ENCODE measurements at places on chromosomes 16 and 17.

DNA sequence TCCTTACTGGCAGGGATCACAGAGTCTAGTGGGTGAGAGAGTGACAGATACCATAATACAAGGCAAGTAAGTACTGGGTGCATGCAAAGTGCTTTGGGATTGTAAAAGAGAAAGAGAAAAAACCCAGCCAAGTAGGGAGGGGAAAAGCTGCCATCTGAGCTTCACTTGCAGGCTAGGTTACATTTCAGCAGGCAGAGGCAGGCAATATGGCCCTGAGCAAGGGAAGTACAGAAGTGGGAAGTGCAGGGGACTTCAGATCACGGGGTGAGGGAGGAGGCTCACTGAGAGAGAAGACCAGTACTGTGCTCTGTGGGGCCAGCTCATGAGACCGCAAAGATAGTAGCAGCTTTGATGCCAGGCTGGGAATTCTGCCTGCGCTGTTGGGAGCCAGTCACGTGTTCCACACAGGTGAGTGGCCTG, 230.6 kb downstream of the MSI2 start:
- no peak for DNase-seq

DNA sequence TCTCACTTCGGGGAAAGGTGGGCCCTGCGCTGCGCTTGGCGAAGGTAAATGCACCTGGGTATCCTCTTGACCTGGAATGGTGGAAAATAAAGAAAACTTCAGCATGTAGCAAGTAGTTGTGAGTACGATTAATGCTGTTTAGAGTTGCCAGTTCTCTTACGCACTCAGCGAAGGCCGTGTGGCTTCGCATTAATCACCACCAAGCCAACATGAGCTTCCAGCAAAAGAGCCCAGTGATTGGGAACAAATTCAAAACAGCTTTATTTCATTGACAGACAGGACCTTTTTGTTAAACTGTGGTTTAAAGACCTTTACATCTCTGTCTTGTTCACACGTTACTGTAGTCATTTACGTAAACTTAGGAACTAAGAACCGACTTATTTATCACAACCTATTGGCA, 531.4 kb downstream of the MAF start:
- DNase-seq: no peak

GRCh38 chr16:4610011-4611005, 4.4 kb downstream of the UBALD1 start:
- DNase-seq: no peak

DNA sequence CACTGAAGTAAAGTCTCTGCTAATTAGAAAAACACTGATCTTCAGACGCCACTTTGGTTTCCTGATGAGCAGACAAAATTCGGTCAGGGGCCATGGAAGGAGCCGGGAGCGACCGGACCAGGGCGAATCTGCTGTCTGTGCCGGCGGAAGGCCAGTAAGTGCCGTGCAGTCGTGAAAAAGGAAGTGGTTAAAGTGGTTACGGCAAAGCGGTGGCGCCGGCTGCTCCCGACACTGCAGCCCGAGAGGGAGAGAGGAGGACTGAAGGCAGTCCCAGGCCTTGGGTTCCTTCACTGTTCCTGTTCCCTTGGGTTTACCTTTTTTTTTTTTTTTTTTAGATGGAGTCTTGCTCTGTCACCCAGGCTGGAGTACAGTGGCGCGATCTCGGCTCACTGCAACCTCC, 17.3 kb upstream of the HEXD start:
- DNase-seq: no peak

GRCh38 chr16:31221357-31222160, 4.6 kb upstream of the PYDC1 start:
- peak; percentile 25 for DNase-seq

GRCh38 chr17:48717367-48718226, 4.7 kb downstream of the PRAC1 start:
- DNase-seq: no peak

DNA sequence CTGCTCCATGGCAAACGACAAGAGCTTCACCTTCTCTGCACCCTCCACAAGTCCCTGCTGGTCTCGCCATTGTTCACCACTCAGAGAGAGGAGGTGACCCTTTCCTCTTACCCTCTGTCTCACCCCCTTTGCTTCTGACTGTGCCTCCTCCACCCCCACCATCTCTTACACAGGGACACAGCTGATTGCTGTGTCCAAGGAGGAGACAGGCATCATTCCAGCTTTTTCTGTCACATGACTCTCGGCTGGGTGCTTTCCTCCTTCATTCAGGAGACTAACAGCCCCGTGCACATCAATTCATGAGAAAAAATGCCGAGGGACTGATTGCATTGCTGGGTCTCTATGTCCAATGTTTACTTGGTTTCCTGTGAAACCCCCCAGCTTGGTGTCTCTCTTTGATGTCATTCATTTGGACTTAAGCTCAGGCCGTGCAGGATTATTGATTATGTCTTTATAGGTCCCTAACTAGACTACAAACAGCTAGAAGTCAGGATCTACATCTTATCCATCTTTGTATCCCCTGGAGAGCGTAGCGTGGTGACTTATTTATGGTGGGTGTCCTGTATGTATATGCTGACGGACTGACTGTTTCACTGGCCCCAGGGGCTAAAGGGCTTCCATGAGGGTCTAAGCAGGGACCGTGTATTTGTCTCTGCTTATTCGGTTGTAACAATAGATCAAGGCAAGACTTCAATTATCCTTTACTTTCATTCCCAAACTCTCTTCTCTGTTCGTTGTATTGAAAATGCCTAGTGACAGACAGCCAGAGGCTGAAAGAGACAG, 82.2 kb upstream of the CDH13 start:
- DNase-seq: no peak

DNA sequence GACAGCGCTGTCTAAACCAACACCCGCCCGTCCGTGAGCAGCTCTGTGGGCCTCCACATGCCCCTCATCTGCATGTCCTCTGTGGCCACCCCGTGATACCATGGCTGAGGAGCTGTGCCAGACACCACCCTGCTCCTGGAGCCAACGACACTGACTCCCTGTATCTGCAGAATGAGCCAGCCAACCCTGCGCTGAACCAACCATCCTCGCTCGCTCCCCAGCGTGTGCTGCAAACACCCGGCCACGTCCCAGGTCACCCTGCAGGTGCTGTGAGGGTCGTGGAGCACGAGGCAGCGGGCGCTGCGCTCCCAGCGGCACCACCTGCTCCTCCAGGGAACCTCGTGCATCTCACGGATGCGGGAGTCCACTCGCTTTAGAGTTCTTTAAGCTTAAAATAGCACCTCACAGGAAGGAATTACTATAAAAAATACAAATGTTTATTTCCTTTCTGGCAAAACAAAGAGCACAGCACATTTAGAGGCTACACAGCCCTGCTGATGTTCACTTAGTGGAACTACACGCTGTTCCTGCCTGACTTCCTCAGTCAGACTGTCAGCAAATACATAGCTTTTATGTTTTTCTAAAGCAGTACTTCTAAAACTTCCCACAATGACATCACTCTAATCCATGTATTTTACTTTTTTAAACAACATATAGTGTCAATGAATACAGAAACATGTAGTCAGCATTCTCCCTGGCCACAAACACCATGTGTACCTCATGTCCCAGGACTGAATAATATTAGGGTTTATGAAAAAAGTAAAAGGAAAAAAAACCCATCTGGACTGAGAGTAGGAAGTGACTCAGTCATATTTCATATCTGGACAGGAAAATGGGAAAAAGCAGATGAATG, 43.5 kb downstream of the MAP1LC3B start:
- no peak for DNase-seq

GRCh38 chr17:38789185-38789584, 10.2 kb downstream of the PIP4K2B start:
- DNase-seq: no peak

- DNase-seq: no peak
Measured at GRCh38 chr16:22291860-22292318, 5.3 kb upstream of the POLR3E start.

GRCh38 chr16:11429823-11430222, 84.6 kb downstream of the RMI2 start:
- no peak for DNase-seq

DNA sequence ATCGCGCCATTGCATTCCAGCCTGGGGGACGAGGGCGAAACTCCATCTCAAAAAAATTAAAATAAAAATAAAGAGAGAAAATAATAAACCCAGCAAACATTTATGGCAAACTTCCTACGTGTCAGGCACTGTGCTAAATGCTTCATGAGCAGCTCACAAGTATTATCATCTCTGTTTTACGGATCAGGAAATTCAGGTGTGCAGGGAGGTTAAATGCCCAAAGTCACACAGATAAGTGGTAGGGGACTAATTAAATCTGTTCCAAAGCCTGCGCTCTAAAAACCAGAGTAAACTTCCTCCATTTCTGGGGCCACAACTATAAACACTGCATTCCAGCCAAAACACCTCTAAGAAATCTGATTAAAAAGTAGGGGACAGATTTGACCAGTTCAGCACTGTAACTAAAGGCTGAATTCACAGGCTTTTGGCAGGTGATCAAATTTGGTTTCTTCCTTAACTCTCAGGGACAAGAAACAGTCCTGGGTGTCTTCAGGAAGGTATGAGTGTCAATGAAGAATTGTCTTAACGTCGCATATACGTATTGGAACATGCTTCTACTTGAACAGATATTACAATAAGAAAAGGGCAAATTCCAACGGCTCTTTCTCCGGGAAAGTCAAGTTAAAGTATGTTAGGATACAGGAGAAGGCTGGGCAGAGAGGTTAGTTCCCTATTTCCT, 996 bp downstream of the STRADA start:
- DNase-seq: no peak

GRCh38 chr17:6654841-6655731, 3.5 kb downstream of the C17orf100 start:
- no peak for DNase-seq

DNA sequence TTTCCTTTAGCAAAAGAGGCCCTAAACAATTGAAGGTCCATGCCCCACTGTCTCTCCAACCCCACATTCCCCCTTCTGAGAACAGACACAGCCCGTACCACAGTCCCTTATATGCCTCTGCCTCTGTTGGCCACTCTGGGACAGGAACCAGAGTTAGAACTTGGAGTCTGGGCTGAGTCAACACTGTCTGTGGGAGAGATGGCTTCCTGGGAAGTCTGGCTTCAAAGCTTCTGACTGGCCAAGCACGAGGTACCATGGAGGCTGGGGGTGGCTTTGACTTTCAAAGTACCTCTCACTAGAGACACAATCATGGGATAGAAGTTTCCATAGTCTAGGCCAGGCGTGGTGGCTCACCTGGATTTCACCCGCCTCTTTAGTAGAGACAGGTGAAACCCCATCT, 14.9 kb upstream of the SPOP start:
- no peak for DNase-seq

GRCh38 chr16:528111-529011, 849 bp downstream of the CAPN15 start:
- no peak for DNase-seq

DNA sequence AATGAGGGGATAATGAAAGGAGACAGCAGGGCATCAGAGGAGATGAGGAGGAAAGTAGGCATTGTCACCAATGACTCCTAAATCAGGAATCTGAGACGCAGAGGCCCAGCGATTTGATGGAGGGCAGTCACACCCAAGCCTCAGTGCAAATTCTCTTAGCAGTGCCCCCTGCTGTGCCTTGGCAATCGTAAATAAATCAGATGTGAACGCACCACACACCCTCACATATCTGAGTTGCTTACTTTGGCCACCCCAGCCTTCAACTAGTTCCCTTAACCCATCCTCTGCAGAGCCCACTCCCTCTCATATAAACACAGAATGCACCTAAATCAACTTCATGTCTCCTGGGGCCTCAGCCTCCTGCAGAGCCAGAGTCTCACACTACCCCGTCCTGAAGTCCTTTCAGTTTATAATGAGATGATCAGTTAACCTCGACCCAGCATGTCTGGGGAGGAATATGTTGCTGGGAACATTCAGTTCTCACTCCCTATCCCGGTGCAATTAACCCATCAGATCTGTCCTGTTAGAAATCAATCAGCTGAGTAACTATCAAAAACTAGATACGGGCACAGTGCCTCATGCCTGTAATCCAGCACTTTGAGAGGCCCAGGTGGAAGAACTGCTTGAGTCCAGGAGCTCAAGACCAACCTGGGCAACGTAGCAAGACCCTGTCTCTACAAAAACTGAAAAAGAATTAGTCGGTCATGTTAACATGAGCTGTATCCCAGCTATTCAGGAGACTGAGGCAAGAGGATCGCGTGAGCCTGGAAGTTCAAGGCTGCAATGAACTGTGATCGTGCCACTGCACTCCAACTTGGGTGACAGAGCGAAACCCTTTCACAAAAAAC, 78.4 kb downstream of the SLC39A11 start:
- no peak for DNase-seq

GRCh38 chr16:57392694-57393093, 11.9 kb upstream of the CCL17 start:
- peak; percentile 15 for DNase-seq

- DNase-seq: no peak
Measured at GRCh38 chr17:56297184-56297583, 143.9 kb downstream of the ANKFN1 start.

DNA sequence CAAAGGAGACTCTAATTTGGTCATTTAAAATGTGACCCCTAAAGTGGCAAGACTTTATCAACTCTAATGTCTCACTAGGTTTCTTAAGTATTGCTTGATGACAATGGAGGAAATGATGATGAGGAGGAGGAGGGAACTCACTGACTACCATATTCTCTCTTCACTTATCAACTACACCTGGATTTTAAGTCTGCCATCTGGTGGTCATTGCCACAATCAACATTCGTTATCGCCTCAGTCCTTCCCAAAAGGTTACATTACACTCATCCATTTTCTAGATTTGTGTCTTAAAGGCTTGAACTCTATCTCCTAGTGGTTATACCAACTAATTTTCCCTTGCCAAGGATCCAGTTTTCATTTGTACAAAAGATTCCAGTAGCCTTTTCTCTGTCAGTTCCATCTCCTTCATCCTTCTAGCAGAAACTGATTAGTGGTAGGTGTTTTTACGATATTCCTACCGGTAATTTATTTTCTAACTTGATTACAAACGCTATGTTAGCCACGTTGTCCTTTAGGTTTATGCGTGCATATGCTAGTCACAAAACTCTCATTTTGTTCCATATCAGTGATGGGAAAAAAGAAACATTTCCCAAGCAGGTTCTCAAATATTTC, 114.6 kb upstream of the NOG start:
- peak; percentile 57 for DNase-seq

- DNase-seq: no peak
Measured at GRCh38 chr16:22786284-22786683, 27.7 kb upstream of the HS3ST2 start.

GRCh38 chr16:83854420-83854819, 44.5 kb upstream of the MLYCD start:
- no peak for DNase-seq

DNA sequence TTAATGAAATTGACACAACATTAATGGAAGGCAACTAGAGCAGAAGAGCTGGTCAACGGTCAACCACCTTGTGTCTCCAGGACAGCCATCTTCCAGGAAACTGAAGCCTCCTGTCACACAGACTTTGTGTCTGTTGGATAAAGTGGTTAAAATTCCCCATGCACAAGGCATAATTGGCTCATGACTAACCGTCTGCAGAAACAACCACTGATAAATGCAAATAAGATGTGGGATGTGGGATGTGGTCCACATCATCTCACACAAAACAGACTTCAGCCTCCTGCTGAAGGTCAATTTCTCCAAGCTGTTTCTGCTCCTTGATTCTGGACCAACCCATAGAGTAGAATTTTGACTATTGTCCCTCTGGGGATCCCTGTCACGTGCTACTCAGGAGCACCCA, 26.9 kb upstream of the XYLT1 start:
- no peak for DNase-seq

Data from D341Med (cell line).